A549 treated with Hydrocortisone at 1 μM for 4 hours (cell line): ENCODE measurements at places on chromosomes 11 and 22. TPM values are rescaled to one million over a fixed set of nuclear protein-coding genes. Genes with fewer than 3 reads are reported as not detected.

TREH gene
- 0.02 TPM in 1 of 5 replicates, not detected in the others for total RNA-seq

SCGB1C1 gene
- not detected in 5 replicates for total RNA-seq

RASL10A gene
- 0.17 to 0.38 TPM (median 0.25 TPM) in 5 replicates for total RNA-seq

GNB1L gene
- total RNA-seq: 16.5 to 20.5 TPM (median 17.5 TPM) in 5 replicates

RBM14 gene
- total RNA-seq: 64.0 to 79.2 TPM (median 66.7 TPM) in 5 replicates

CCDC116 gene
- total RNA-seq: 0.05 to 0.06 TPM in 2 of 5 replicates, not detected in the others

UVRAG gene
- 9.3 to 13.0 TPM (median 10.4 TPM) in 5 replicates for total RNA-seq

KIRREL3 gene
- 9.7 to 12.0 TPM (median 10.3 TPM) in 5 replicates for total RNA-seq

MMP13 gene
- 0.07 TPM in 1 of 5 replicates, not detected in the others for total RNA-seq

APOA5 gene
- not detected in 5 replicates for total RNA-seq

GRIA4 gene
- not detected in 5 replicates for total RNA-seq

GDPD4 gene
- not detected in 5 replicates for total RNA-seq

DMC1 gene
- total RNA-seq: 2.8 to 5.4 TPM (median 3.7 TPM) in 5 replicates

RFPL1 gene
- not detected in 5 replicates for total RNA-seq

DGCR6 gene
- 1.1 to 2.1 TPM (median 1.5 TPM) in 5 replicates for total RNA-seq

ASRGL1 gene
- 9.2 to 13.4 TPM (median 12.2 TPM) in 5 replicates for total RNA-seq

CRYBB2 gene
- not detected in 5 replicates for total RNA-seq

OR52I2 gene
- total RNA-seq: not detected in 5 replicates

TUB gene
- total RNA-seq: 5.0 to 7.4 TPM (median 6.1 TPM) in 5 replicates

FOXRED1 gene
- 22.1 to 24.3 TPM (median 22.7 TPM) in 5 replicates for total RNA-seq

NELL1 gene
- not detected in 5 replicates for total RNA-seq

MPPED2 gene
- total RNA-seq: not detected in 5 replicates

GDPD5 gene
- 11.8 to 15.2 TPM (median 12.6 TPM) in 5 replicates for total RNA-seq

GUCD1 gene
- 45.9 to 55.0 TPM (median 47.7 TPM) in 5 replicates for total RNA-seq

APLNR gene
- 0.06 to 0.07 TPM in 2 of 5 replicates, not detected in the others for total RNA-seq
